ENCODE measurements at places on chromosomes 2 and 18.

- DNase-seq: peak; percentile 56
Measured at GRCh38 chr2:46239847-46240181, 57.4 kb upstream of the EPAS1 start.

DNA sequence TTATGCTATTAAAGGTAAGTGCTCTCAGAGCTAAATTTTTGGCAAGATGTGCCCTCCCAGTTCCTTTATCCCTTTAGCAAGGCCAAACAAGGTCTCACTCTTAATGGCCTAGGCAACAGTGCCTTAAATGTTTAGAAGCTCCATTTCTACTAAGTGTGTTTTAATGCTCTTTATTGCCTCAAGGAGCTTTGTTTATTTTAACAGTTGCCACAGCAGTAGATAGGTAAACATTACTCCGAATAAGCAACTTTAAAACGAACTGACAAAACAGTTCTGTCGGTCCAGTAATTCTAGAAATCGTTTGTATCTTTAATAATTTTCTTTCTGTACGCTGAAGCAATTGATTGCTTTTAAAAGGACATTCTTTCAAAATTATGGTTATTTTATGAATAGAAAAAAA, 74.5 kb downstream of the PIEZO2 start:
- no peak for DNase-seq

DNA sequence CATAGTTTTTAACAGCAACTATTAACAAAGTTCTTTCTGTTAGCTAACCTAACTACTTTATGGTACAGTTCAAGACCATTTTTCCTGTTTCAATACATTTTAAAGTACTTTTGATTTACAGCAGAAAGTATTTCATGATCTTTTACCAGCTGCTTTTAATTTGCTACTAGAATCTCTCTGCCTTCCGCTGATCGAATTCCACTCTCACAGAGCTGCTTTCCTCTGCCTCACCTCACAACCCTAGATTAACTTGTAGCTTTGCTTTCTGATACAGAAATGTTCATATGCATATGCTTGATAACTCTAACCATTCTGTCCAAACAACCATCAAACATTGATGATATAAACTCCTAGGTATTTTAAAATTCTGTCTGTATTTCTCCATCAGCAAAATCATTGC, 463.2 kb upstream of the ZEB2 start:
- no peak for DNase-seq

- DNase-seq: no peak
Measured at GRCh38 chr2:75703589-75704287, 7.0 kb downstream of the GCFC2 start.

DNA sequence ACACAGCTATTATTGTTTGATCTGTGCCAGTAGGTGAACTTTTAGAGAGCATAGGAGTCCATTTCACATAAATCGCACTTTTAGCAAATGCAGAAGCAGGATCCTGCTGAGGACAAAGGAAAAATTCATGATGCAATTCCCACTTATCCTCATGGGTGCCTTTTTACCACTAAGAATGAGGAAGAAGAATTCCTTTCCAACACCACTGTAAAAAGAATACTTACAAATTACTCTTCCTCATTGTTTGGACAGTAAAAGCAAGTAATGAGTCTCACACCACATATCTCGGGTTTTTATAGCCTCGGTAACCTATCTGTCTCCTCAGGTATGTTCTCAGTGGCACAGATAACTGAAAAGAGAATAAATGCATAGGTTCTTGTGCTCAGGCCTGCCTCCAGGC, 238.5 kb downstream of the MTX2 start:
- DNase-seq: no peak

DNA sequence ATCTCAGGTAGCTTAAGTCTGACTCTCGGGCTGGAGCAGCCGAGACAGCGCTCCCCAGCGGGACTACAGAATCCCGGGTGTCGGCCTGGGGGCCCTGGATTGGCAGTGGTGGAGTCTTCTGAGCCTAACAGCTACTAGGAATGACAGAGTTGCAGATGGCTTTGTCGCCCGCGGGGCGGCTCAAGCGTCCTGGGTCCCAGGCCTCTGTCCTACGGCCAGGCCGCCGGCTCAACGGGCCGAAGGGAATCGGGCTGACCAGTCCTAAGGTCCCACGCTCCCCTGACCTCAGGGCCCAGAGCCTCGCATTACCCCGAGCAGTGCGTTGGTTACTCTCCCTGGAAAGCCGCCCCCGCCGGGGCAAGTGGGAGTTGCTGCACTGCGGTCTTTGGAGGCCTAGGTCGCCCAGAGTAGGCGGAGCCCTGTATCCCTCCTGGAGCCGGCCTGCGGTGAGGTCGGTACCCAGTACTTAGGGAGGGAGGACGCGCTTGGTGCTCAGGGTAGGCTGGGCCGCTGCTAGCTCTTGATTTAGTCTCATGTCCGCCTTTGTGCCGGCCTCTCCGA, 8.8 kb downstream of the SIX2 start:
- no peak for DNase-seq

Measured in effector memory CD8-positive, alpha-beta T cell (primary cell).